ENCODE measurements at places on chromosomes 5 and 9.

DNA sequence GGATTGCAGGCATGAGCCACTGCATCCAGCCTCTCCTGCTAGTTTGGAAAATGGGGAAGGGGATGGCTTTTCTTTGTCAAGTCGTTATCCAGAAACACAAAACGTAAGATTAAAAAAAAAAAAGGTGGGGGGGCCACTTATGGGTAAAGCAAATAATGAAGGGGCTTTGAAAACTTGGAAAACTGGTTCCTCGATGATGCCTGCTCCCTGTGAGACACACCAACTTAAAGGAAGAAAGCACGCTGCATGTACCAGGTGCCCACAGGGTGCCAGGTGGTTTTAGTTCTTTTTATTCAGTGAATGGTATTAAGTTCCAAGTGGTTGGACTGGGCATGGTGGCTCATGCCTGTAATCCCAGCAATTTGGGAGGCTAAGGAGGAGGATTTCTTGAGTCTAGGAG, 170.1 kb downstream of the GOLPH3 start:
- no peak for DNase-seq

DNA sequence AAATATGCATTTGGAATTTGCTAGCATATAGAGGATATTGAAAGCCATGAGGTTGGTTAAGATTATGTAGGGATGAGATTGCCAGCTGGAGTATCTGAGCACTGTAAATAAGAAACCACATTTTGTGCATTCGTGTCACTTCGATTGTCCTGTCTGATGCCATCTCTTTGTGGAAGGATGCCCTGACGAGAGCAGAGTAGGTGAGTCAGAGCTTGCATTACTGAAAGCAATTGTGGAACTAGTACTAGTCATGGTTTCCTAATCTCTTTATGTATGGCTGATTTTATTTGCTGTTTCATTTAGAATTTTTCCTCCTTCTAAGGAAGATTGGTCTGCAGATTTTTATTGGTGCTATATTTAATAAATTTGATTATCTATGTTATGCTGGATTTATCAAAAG, 14.5 kb upstream of the TAS2R1 start:
- no peak for DNase-seq

- no peak for DNase-seq
Observed at GRCh38 chr5:57539281-57539701, 56.7 kb upstream of the ACTBL2 start.

DNA sequence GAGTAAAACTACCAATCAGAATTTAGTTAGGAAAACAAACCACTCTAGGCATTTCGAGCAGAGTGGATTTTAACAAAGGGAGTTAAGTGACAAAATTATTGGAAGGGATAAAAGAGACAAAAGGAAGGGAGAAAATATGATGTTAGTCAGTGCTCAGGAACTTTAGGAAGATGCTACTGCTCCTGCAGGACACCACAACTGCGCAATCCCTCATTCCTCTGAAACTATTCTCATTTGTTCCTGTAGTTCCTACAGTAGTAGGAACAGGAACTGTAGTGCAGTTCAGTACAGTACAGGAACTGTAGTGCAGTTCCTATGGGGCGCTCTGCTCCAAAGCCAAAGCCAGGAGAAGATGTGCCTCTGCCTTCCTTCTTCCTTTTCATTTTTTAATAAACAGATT, 29.9 kb upstream of the MEGF10 start:
- DNase-seq = no peak

DNA sequence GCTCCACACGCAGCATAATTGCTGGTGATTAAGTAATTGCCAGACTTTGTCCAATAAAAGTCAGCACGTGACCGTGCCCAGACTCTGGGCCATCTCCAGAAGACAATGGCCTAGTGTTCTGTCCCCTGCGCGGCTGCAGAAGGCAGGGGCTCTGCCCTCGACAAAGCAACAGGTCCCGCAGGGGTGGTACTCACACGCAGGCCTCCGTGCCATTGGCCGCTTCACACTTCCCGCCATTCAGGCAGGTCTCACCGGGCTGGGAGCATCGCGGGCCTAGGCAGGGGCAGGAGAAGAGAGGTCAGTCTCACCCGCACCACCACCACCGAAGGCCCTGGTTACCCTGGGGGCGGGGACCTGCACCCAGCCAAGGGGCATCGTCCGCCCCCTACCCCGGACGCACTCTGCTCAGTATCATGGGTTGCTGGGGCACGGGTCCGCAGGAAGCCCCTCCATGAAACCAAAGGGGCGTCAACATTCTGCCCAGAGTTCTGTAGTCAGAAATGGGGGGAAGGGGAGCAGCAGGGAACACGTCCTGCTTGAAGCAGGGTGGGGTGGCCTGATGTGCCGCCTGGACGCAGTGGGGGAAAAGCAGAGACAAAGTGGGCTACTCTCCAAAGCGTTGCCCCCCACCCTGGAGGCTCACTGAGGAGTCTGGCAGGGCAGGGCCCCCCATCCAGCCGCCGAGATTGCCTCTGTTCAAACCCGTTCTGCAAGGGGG, 1.9 kb downstream of the NOTCH1 start:
- DNase-seq = no peak

Data from activated T-helper 1 cell treated with Interleukin-2 at 50 U/mL for 16 hours (primary cell).